Common myeloid progenitor, CD34-positive (primary cell): ENCODE measurements at places on chromosomes 2 and 18.
A peak's percentile ranks its signal among the peaks of the same experiment; 100 is the strongest.

DNA sequence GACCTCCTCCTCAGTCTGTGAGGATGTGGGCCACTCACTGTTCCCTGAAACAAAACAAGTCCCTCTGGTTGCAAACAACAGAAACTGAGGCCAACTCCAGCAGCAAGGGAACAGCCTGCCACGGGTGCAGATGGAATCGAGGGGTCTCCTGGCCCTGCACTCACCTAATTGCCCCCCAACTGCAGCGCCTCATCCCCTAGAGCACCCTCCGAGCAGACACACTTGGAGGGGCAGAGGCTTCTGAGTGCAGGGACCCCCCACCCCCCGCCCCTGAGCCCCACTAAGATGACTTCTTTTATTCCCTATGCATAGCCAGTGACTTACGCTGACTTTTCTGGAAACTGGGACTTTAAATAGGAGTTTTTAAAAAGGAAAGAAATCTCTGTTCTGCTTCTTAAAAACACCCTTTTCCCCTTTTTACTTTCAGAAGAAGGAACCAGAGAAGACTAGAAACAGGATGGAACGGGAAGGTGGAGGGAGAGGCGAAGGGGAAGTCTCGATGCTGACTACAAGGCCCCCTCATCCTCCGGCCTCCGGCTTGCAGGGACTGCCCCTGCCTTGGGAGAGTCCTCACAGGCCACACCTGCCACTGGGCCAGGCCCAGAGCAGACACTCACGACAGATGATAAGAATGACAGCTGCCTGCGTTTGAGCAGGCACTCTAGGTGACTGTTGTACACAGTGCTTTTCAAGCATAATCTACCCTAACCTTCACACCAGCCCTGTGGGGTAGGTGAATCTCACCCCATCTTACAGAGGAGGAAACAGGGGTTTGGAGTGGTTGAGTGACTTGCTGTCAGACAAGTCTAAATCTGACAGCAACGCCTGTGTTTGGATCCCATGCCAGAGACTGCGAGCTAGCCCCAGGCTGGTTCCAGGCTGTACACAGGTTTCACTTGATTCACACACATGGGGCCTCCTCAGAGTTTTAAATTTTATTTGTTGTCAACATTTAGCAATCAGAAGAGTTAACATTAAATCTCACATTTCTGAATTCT, 28.2 kb upstream of the BIN1 start:
- DNase-seq = no peak

- no peak for DNase-seq
These were observed 18.8 kb upstream of the SERPINB5 start for GRCh38 chr18:63457977-63458376.

GRCh38 chr2:219073413-219074129, 12.8 kb upstream of the IHH start:
- DNase-seq = peak; percentile 44

DNA sequence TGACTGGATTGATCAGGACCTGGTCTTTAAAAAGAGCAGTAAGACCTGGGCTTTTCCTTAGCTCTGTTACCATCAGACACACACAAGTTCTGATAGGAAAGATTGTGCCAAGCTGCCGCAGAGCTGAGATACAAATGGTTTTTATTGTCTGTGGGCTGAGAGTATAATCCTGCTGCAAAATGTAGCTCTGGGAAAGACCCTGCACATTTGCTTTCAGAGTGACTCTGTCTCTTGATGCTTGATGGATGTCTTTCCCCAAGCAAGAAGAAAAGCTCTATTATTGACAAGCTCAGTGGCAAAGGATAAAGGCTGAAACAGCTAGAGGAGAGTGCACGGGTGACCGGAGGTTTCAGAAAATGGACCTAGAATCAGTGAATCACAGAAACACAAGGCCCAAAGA, 95.3 kb upstream of the PARD3B start:
- no peak for DNase-seq

DNA sequence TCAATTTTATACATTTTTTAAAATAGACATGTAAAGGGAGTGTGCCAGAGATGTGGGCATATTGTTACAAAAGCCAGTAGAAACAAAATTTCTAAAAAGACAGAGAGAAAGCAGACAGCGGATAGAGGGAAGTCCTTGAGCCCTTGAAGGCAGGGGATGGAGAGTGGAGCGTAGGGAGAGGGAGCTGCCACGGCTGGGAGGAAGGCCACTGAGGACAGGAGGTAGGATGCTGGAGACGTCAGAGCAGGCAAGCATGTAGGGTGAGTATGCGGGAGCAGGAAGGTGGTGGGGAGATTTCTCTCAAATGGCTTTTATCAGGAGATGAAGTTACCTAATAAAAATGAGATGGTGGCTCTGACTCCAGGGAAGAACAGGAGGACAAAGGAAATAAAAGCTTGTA, 24.0 kb upstream of the NCL start:
- DNase-seq = no peak

- DNase-seq = no peak
These were observed 16.2 kb downstream of the INPP4A start for GRCh38 chr2:98460573-98461497.

DNA sequence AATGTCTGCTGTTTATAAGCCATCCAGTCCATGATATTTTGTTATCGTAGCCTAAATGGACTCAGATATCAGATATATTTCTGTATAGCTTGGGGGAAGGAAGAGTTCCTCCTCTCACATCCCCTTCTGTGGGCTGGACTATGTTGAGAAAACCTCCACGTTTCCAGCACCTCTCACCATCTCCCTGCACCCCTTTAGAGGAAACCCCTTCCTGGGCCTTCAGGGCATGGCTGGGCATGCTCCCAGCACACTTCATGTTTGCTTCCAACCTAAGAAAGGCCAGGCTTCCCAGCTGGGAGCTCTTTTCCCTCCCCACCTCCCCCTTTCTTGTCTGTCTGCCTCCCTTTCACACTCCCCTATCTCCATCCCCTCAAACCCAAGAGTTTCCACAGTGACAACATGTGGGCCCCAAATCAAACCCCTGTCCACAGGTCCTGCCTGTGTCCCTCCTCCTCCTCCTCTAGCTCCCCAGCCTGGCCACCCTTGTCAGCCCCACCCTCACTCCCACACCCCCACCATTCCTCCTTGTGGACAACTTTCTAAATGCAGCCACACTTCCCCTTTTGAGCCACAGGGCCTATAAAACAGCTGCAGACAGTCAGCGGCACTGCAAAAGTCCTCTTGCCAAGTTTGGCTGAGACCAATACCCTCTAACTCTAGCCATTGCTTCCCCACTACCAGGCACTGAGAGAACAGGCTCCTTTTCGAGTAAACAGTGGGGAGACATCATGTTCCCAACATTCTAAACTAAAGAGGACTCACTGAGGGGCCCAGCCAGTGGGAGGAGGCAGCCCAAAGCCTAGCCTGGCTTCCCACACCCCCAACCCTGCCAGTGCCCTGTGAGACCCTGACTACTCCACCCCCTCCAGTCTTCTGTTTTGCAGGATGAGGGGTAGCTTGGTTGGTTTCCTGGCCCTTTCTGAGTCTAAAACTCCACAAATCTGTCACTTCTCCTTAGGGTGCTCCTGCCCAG, 120.5 kb downstream of the ZFP36L2 start:
- DNase-seq = peak; percentile 80

- no peak for DNase-seq
These were observed 33.0 kb downstream of the FHOD3 start for GRCh38 chr18:36330435-36331052.

GRCh38 chr2:236955521-236956030, 130.1 kb upstream of the COPS8 start:
- no peak for DNase-seq

GRCh38 chr2:40127146-40127545, 324.7 kb downstream of the SLC8A1 start:
- no peak for DNase-seq

- DNase-seq = peak; percentile 21
These were observed 1.5 kb downstream of the ERBB4 start for GRCh38 chr2:212536817-212537725.

- DNase-seq = no peak
These were observed 179.5 kb upstream of the ID2 start for GRCh38 chr2:8502316-8502715.

- DNase-seq = peak; percentile 5
These were observed 63.0 kb upstream of the PGAP1 start for GRCh38 chr2:196989496-196989895.

- no peak for DNase-seq
These were observed 52.5 kb upstream of the LTBP1 start for GRCh38 chr2:32894119-32894728.

GRCh38 chr2:215870986-215871385, 142.4 kb downstream of the MREG start:
- DNase-seq = no peak

GRCh38 chr2:138959031-138959430, 178.8 kb upstream of the NXPH2 start:
- DNase-seq = no peak

GRCh38 chr18:79379931-79380815, 15.6 kb upstream of the NFATC1 start:
- DNase-seq = no peak

GRCh38 chr2:43238813-43239212, 12.4 kb upstream of the ZFP36L2 start:
- no peak for DNase-seq

DNA sequence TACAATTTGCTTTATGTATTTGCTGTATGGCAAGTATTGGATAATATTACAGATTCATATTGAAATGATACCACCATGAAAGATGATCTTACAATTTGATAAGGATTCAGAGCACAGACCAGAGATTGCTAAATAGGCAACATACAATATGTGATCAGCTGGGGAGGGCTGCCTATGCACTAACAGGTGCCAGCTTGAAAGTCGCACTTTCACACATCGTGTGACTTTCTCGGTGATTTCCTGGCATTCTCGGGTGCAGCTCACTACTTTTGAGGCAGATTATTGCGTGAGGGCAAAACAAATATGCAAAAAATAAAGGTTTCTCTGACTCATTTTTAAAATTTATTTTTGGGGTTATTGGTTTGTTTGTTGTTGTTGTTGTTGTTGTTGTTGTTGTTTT, 36.0 kb downstream of the RBMS1 start:
- no peak for DNase-seq

GRCh38 chr2:98346311-98347236, at the start of gene CNGA3:
Gene CNGA3 (plus strand): TSS chr2:98346456. CDS start chr2:98369976, 23,520 bp downstream.
- DNase-seq = peak; percentile 68

GRCh38 chr2:171274757-171275156, 114.1 kb upstream of the TLK1 start:
- no peak for DNase-seq

GRCh38 chr2:129242269-129242668, 737.2 kb upstream of the RAB6C start:
- no peak for DNase-seq

- DNase-seq = peak; percentile 43
These were observed 172.4 kb downstream of the FBXO15 start for GRCh38 chr18:73975266-73975665.

DNA sequence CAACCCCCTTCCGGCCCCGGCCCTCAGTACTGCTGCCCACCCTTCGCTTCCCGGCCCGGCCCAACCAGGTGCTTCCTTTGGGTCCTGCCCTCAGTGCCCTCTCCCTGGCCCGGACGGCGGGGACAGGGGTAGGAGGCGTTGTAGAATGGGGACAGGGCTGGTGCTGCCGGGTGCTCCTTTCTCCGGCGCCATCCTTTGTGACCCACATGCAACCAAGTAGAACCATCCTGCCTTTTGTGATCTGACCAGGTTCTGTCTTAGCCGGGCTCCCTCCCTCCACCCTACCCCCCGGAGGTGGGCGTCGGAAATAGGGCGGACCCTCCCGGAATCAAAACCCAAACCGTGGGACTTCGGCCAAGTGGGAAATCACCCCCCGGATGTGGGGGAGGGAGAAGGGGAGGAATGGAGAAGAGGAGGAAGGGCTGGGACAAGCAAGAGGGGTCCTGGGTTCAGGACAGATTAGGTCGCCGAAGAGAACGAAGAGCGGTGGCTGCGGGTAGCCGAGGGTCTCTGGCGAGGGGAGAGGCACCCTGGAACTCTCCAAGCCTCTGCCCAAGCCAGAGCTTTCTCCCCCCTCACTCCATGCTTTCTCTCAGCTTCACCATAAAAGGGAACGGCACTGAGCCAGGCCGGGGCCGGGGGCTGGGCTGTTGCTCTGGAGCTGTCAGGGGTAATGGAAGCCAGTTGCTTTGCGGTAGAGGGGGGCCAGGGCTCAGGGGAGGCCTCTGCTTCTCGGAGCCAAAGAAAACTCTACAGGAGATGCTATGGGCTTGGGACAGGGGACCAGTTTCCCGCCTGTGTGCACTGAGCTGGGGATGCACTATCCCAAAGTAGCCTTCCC, 756 bp upstream of the OST4 start:
- DNase-seq = no peak

- DNase-seq = no peak
These were observed 95.6 kb upstream of the CDC42EP3 start for GRCh38 chr2:37767046-37767445.

DNA sequence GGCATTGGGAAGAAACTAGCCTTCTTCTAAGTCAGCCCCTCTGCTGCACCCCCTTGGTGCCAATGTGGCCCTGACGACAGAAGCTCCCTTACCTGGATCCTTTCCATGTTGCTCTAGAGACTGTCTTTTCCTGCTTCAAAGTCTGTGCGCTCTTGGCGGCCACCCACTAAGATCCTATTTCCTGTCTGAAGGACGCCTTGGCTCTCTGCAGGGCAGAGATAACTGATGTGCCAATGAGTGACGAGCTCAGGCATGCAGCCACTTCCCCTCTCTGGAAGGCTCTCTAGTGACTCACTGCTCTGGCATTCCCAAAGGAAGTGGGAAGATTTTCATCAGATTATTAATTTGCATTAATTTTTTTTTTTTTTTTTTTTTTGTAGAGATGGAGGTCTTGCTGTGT, 273.5 kb downstream of the CDH20 start:
- peak; percentile 51 for DNase-seq

GRCh38 chr2:9748577-9748976, 94.7 kb upstream of the TAF1B start:
- DNase-seq = no peak

GRCh38 chr2:229996320-229996719, 72.4 kb downstream of the SLC16A14 start:
- DNase-seq = no peak
